ENCODE measurements at places on chromosomes 11 and 22. TPM values are rescaled to one million over a fixed set of nuclear protein-coding genes. Genes with fewer than 3 reads are reported as not detected.

- DNase-seq = no peak
These were observed 4.7 kb upstream of the GRAMD1B start for GRCh38 chr11:123425367-123425766.

DNA sequence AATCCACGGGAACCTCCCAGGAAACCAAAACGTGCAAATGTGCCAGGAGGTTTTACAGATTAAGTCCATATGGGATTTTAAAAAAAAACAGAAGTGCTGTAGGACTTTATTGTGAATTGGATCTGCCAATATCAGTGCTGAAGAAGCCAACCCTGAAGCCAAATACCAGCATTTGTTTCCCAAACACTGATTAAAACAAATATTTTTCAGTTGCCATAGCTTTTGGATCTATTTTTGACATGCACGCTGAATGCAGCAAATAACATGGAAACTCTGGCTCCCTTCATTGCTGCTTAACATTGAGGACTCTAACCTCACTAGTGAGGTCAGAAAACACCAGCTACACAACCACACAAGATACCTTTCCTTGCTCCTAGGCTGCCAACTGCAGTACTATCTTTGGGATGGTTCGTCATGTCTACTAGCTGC is 28.4 kb upstream of the SIK2 start:
- no peak for DNase-seq

DNA sequence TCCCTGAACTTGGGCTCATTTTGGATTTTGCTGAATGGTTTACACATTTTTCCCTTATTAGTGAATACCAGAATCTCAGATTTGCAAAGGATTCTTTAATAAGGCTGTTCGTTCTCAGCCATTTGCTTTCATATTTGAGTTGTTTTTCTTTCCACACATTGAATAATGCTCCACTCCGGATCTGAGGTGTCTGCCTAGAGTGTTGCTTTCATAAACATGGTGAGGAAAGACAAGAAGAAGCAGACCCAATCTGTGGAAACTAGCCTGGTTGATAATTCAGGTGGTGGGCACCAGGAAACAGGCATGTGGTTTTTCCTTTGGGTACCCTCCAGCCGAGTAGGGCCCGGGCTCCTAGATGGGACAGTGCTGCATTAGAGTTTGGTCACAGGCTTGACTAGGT is 35.0 kb downstream of the LDLRAD3 start:
- no peak for DNase-seq

OR52B2 gene
- total RNA-seq = not detected

DNA sequence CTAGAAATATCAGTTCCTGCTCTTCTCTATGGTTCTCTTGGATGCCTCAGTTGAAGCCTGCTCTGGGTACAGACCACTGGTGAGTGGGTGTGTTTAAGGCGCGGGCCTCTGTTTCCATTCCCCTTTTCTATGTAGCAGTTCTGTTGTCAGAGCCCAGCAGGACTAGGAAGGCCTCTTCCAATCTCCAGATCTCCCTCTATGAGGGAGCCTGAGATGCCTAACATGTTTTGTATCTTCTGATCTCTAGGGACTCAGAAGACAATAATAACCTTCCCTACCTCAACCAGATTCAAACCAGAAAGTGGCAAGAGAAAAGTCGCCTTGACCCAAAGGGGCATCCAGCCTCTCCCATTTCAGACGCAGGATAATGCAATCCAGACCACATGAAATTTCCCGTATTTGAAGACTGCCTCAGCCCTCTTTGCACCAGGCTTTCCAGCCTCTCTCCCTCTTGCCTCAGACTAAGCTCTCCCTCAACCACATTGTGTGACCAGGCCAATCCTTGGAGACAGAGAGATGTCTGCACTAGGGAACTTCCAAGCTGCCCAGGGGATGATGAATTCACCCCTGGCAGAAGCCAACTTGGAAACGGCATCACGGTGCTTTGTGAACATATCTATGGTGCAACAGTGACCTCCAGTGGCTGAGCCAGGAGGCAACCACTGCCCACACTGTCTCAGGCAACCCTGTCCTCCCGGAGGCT is 150.1 kb upstream of the UBASH3B start:
- peak; percentile 81 for DNase-seq

DNA sequence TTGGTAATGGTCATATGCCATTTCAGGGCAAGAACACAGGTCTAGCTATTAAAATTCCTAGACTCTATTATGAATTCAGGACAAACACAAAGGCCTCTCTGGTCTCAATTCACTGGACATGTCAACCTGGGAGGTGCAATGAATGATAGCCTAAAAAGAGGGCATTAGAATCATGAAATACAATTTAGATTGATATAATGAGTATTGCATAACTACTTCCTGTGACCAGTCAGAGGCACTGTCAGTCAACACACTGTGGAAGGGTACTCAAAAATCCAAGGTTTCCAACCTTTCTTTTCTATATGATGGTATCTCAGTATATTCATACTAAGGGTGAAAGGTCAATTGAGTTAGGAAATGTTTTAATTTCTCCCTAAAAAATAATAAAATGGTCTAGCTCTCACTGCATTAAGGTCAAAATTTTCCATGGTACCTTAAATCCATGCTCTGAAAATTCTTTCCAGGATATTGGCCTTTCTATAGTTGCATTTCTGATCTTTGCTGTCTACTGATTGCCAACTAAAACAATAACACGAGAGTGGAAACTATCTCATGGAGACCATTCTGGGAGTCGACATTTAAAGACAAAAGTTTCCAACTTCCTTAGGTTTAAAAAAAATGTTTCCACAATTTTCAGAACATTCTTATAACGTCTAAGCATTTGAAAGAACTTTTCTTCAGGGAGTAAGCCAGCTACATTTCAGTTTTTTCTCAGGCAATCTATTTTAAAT is 81.7 kb upstream of the APOA1 start:
- no peak for DNase-seq

CCDC87 gene
- 0.88 TPM for total RNA-seq

CBLIF gene
- not detected for total RNA-seq

INSC gene
- not detected for total RNA-seq

GRCh38 chr11:64629796-64630562 is 39.0 kb downstream of the SLC22A12 start:
- peak; percentile 96 for DNase-seq

GRCh38 chr11:130499828-130500227 is 51.4 kb downstream of the ADAMTS15 start:
- DNase-seq = no peak

DNA sequence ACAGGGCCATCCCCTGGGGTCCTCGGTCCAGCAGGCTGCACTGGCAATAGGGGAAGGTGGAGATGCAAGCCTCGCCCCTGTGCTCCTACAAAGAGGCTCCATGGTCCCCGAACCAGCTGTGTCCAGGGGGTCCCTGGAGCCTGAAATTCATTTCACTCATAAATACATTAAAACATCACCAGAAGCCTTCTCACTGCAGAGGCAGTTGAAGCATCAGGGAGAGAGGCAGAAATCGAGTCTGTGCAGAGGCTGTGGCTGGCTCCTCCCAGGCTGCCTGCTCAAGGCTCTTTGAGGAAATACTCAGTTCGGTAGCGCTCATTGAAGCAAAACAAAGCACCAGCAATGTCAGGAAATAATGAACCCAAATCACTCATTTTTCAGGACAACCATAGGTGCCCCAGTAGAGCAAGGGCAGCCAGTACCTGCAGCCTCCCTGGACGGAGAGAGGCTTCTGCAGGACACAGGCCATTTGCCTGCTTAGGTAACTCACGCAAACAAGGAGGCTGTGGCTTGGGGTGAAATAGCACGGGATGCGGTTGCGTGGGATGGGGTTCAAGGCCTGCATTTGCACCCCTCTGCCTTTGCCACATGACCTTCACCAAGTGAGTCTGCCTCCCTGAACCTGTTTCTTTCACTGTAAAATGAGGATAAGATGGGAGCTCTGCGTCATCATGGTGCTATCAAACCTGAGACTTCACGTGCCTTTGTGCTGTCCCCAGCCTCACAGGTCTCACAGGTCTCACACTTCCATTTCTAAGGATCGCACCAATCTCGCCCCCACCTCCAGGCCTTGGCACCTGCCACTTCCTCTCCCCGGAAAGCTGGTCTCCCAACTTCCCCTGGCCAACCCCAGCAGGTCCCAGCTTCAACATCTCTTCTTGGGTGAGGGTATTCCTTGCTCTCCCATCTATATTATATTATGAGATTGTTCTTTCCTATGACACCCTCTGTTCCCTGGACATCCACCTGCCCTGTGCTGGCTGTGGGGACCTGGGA is 84.3 kb upstream of the SHISAL1 start:
- peak; percentile 19 for DNase-seq

GRCh38 chr22:32222991-32223390 is 18.1 kb upstream of the RFPL2 start:
- DNase-seq = no peak

- DNase-seq = no peak
These were observed 485.1 kb downstream of the OPCML start for GRCh38 chr11:133047036-133047770.

BLID gene
- total RNA-seq = not detected

PRG3 gene
- not detected for total RNA-seq

SNU13 gene
- 204 TPM for total RNA-seq

IGSF22 gene
- 0.35 TPM for total RNA-seq

DNA sequence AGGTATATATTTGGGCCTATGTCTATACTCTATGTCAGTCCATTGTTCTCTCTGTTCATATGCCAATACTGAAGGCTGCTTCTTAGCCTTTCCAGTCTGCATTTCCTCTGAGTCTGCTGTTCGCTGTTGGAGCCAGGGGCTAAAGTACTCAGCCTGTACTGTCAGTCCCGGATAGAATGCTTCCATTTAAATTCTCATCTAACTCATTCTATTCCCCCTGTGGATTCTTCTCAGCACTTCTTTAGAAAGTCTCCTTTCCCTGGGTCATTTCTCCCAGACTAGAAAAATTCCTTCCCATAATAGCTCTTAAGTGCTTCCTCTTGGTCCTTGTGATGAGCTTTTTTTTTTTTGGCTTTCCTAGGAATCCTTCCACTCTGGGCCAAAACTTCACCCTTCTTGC is 293.1 kb downstream of the KIRREL3 start:
- no peak for DNase-seq

SLC37A2 gene
- total RNA-seq = 1.2 TPM

DNA sequence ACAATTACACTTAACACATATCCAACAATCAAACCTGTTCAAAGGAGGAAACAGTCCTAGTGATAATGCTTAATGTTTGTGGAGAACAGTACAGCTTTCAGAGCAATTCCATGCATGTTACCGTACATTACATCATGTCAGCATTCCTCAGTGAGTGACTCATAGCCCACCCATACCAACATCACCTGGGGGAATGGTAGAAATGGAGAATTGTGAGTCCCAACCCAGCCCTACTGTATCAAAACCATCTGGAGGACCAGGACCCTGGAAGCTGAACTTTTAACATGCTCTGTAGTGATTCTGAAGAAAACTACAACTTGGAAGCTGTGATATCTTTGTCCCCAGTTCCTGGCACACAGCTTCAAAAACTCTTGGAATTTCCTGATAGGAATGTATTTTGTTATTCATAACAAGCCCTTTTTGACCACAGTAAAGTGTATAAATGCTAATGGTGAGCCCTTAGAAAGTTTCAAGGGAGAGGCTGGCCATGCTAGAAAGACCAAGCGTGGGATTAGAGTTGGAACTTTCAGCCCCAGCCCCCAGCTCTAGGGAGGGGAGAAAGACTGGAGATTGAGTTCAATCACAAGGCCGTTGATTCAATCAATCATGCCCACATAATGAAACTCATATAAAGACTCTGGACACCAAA is 301.1 kb downstream of the BUD13 start:
- no peak for DNase-seq

SMPD1 gene
- total RNA-seq = 5.3 TPM

DNA sequence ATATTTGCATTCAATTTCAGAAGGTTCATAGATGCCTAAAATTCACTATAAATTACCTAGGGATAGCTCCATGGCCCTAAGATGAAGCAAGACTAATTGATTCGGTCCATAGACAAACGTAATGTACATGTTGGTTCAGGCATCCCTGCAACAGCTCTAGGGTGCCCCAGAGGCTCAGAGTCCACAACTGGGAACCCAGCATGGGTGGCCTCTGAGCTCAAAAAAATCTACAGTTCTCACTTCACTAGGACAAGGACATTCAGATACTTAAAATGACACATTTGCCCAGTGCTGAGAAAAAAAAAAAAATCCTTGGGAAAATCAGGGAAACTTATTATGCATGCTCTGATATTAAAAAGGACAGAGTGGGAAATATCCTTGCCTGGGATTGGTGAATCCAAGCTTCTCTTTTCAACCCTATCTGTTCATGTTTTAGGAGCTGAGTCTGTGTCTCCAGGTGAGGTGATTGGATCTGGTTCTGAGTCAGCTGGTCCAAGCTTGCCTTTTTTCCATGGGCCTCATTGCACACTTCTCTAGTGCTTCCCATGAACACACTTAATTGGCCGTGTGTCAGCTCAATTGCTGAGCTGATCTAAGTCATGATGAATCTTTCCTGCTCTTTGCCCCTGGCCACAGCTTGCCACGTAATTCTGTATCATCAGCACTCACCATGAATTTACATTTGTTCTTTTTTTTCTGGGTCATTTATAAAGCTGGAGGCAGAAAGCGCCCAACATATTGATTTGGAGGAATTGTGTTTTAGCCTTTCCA is 116.3 kb upstream of the RCN1 start:
- no peak for DNase-seq

MRGPRX3 gene
- not detected for total RNA-seq

DNA sequence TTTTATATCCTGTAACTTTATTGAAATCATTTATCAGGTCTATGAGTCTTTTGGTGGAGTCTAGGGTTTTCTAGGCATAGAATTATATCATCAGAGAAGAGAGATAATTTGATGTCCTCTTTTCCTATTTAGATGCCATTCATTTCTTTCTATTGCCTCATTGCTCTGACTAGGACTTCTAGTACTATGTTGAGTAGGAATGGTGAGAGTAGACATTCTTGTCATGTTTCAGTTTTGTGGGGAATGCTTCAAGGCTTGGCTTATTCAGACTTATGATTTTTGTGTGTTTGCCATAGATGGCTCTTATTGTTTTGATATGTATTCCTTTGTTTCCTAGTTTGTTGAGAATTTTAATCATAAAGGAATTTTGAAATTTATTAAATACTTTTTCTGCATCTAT is 1078.3 kb downstream of the FAM181B start:
- DNase-seq = no peak

LRRC74B gene
- total RNA-seq = not detected

- DNase-seq = peak; percentile 46
These were observed 324.8 kb downstream of the MN1 start for GRCh38 chr22:27476729-27477128.

DNA sequence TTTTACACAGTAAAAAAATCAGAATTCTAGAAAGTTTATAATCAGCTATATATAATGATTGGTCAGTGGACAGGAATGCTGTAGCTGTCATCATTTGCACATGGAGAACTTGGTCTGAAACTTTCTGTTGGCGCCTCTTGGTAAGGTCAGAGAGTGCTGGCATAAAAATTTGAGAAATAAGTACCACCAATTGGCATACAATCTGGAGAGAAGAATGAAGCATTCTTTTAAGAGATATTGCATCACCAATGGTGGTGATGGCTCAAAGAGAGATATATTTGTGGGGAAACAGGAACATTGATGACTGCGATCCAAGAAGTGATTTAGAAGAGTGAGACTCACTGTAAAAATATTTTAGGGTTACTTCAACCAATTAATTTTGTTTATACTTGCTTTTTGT is 19.8 kb upstream of the OOSP1 start:
- DNase-seq = no peak

TESMIN gene
- total RNA-seq = 45.2 TPM
